ENCODE measurements at places on chromosomes 16 and 17. TPM values are rescaled to one million over a fixed set of nuclear protein-coding genes. Genes with fewer than 3 reads are reported as not detected.
A peak's percentile ranks its signal among the peaks of the same experiment; 100 is the strongest.

DNA sequence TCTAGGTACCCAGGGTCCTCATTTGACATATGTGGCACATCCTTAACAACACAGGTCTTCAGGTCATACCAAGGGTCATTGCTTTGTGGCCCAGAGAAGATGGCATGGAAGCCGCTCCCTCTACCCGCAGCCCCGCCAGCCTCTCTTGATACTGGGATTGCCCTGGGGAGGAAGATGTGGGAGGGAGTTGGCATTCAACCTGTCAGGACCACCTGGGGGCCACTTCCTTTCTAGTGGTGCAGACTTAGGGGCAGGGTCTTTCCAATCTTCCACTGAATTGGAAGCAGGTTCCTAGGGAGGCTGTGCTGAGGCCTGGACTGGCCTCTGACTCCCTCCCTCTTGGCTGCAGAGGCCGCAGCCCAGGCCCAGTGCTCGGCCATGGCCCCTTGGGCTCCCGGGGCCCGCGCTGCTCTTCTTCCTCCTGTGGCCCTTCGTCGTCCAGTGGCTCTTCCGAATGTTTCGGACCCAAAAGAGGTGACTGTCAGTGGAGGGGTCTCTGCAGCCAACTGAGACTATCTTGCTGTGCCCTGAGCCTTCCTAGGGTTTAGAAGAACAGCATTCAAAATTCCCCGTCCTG is 5.1 kb upstream of the HEXIM1 start:
- no peak for DNase-seq
- H3K4me1 ChIP-seq: peaks cover 36% of the 10 kb centered on the region
- no peaks in the 10 kb centered on the region for H3K27me3 ChIP-seq
- H3K27ac ChIP-seq: peak overlapping the region; percentile 86

DNA sequence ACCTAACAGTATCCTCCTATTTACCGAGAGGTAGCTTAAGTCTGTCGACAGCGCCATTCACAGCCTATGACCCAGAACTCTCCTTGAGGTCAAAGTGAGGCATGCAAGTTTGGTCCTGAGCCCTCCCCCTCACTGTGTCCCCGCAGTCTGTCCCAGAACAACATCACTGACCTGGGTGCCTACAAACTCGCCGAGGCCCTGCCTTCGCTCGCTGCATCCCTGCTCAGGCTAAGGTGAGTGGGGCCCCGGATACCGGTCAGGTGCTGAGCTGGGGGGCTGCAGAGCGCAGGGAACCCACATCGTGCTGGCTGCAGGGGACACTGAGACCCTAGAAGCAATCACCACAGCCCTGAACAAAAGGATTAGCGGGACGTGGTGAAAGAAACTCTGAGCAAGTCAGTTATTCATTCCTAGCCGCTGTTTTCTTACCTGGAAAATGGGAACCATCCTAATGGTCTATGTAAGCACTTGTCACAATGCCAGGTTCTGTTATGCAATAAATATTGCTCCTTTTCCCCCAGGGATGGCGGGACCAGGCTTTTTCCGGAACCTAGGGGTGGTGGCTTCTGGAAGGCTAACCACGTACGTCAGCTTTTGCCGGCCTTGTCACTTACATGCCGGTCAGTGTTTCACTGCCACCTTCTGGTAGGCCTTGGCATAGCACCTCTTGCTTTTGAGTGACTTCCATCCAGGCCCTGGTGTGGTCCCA is 23.8 kb downstream of the DEXI start:
- H3K4me1 ChIP-seq: peaks cover 72% of the 10 kb centered on the region
- DNase-seq: peak; percentile 80
- H3K27ac ChIP-seq: peak overlapping the region; percentile 88
- peak overlapping the region; percentile 46 for H3K4me3 ChIP-seq
- no peaks in the 10 kb centered on the region for H3K27me3 ChIP-seq

DNA sequence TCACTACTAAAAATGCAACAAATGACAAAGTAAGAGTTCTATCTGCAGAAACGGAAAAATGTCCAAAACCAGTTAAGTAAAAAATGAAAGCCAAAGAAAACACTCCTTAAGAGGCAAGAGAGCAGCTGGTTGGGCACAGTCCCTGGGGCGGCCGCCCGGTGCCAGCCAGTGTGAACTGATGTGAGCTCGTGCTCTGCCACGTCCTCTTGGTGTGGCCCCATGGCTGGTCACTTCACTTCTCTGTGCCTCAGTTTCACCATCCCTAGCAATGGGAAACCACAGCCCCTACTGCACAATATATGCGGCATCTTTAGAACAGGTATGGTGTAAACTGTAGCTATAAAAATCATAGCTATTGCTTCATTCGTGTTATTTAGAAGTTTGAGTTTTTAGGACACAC is 21.2 kb downstream of the USP36 start:
- peaks cover 13% of the 10 kb centered on the region for H3K4me1 ChIP-seq
- peak overlapping the region; percentile 41 for H3K27ac ChIP-seq
- no peak overlapping the region for H3K4me3 ChIP-seq
- no peak for DNase-seq
- H3K27me3 ChIP-seq: no peaks in the 10 kb centered on the region
- peaks cover 91% of the 10 kb centered on the region for H3K36me3 ChIP-seq

DNA sequence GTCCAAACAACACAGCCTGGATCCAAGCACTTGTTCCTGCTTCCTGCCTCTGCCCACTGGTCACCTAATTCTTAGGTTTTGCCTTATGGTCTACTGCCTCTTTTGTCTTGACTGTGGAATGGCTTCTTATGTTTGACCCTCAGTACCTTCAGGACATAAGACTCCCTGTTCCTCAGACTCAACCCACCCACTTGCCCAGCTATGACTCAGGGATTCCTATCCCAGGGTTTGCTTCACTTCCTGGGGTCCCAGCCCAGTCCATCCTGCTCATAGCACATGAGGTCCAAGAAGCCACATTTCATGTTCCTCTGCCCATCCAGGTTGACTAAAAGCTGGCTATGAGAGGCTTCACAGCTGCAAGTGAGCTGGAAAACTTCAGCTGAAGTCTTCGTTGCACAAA is 320.9 kb upstream of the CDH5 start:
- no peak overlapping the region for H3K27ac ChIP-seq
- H3K4me1 ChIP-seq: no peaks in the 10 kb centered on the region

GRCh38 chr17:37160944-37161343 is 212.2 kb downstream of the AATF start:
- no peak for DNase-seq
- H3K27ac ChIP-seq: no peak overlapping the region
- H3K27me3 ChIP-seq: no peaks in the 10 kb centered on the region
- H3K36me3 ChIP-seq: peaks cover 35% of the 10 kb centered on the region

GRCh38 chr17:72125742-72126141 is 4.9 kb downstream of the SOX9 start:
- peaks cover 42% of the 10 kb centered on the region for H3K27me3 ChIP-seq
- no peaks in the 10 kb centered on the region for H3K36me3 ChIP-seq
- no peak overlapping the region for H3K27ac ChIP-seq
- no peak overlapping the region for H3K4me3 ChIP-seq
- no peak for DNase-seq

Gene KRTAP4-4
- not detected for total RNA-seq

Gene ARHGDIG
- not detected for total RNA-seq

Gene ZNF48
- 13.0 TPM for total RNA-seq

GRCh38 chr17:15293558-15293957 is 28.4 kb upstream of the PMP22 start:
- H3K27me3 ChIP-seq: no peaks in the 10 kb centered on the region
- H3K27ac ChIP-seq: no peak overlapping the region
- H3K4me3 ChIP-seq: no peak overlapping the region
- no peak for DNase-seq

DNA sequence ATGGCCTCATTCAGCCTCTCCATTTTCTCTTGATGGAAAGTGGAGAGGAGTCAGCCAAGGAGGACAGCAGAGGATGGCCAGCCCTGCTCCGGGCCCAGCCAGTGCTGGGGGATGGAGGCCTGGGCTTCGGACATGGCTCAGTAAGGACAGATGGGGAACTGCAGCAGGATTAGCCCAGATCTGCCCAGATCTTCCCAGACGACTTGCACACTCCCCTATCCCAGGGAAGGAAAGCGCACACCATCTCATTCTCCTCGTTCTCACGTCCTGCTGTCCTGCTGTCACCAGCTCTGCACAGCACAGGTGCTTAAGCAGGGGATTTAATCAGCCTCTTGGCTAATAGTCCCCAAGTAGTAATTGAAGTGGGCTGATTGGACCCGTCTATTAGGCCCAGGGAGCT is 100.2 kb upstream of the SDK2 start:
- H3K4me3 ChIP-seq: no peak overlapping the region
- no peak overlapping the region for H3K27ac ChIP-seq
- no peak for DNase-seq
- H3K27me3 ChIP-seq: peaks cover 37% of the 10 kb centered on the region
- peaks cover 1% of the 10 kb centered on the region for H3K4me1 ChIP-seq

DNA sequence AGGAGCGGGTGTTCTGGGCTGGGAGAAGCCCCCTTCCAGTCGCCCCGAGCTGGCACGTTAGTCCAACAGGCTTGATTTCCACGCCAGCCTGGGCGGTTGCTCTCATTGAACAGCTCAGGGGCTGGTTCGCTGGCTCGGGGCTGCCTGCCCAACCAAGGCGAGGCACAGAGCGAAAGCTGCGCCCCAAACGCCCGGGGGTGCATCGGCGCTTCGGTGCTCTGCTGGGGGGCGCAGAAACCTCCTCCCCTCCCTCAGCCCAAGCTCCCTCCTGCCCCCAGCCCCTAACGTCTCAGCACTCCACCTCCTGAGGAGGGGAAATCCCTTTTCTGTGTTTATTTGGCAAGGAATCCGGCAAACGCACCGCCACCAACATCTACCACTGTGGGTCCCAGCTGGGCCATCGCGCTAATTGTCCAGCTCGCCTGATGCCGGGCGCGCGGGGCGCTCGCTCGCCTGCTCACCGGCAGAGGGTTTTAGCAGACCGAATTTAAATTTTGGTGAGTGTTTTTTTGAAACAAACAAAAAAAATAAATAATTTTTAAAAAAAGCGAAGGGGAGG is 29.5 kb upstream of the RBFOX1 start:
- no peak for DNase-seq
- no peaks in the 10 kb centered on the region for H3K36me3 ChIP-seq
- no peaks in the 10 kb centered on the region for H3K4me1 ChIP-seq
- no peak overlapping the region for H3K27ac ChIP-seq

DNA sequence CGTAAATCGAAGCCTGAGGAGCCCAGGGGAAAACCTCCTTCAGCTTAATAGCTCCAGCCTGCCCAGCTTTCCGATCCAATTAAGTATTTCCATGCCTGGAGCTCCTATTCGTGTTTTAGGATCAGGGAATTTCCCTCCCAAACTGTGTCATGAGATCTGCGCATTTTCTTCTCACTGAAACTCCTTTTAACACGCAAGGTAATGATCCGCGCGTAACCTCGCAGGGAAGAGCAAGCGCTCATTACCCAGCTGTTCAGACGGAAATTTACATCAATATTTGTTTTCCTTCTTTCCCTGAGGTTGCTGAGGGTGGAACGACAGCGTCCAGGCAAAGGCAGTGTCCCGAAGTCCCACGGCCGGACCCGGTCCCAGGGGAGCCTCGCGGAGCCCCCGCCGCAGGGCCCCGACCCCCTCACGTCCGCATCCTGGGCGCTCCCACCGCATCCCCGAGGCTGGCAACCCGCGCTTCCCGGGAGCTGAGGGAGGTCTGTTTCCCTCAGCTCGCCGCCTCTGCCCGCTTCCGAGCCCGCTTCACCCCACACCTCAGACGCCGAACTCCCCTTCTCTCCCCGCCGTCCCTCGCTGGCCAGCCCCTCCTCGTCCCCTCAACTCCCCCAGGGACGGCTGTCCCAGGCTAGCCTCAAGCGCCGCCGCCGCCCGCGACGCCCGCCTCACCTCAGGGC is 415 bp downstream of the ABCA5 start:
- H3K4me3 ChIP-seq: peak overlapping the region; percentile 98
- H3K36me3 ChIP-seq: peaks cover 5% of the 10 kb centered on the region
- DNase-seq: no peak
- peaks cover 4% of the 10 kb centered on the region for H3K27me3 ChIP-seq
- peak overlapping the region; percentile 96 for H3K27ac ChIP-seq

DNA sequence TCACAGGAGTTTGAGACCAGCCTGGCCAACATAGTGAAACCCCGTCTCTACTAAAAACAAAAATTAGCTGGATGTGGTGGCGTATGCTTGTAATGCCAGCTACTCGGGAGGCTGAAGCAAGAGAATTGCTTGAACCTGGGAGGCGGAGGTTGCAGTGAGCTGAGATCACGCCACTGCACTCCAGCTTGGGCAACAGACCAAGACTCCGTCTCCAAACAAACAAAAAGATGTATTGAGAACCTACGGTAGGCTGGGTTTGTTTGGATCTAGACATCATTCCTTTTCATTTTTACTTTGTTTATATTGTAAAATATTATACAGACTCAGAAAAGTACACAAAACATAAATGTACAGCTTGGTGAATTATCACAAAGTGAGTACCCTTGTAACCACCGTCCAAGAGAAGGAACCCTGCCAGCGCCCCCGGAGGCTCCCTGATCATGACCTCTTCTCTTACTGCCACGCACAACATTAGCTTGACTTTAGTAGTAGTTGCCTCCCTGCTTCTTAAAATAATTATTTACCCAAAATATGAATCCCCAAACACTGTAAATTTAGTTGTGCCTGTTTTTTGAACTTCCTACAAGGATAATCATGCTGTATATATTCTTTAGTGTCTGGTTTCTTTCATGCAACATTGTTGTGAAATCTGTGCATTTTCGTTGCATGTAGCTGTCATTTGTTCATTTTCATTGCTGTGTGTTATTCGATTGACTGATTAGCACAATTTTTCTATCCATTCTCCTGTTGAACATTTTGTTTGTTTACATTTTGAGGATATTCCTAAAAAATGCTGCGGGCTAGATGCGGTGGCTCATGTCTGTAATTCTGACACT is 56.5 kb downstream of the KSR1 start:
- no peaks in the 10 kb centered on the region for H3K27me3 ChIP-seq
- no peak for DNase-seq
- H3K4me1 ChIP-seq: peaks cover 7% of the 10 kb centered on the region

Gene TMC5
- not detected for total RNA-seq

DNA sequence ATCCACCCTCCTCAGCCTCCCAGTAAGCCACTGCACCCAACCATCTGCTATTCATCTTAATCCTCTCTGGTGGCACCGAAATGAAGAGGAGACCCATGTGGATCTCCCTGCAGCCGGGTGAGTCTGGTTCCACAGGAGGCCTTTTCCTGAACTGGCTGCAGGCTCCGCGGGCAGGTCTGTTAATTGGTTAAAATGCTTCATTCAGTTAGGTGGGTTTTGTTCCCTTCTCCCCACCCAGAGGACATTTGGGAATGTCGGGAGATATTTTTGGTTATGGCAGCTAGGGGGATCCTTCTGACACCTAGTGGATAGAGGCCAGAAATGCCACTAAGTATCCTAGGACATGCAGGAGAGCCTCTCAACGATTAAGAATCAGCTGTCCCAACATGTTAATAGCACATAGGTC is 16.7 kb downstream of the C16orf54 start:
- H3K27me3 ChIP-seq: no peaks in the 10 kb centered on the region
- H3K4me3 ChIP-seq: no peak overlapping the region
- H3K27ac ChIP-seq: no peak overlapping the region
- no peaks in the 10 kb centered on the region for H3K36me3 ChIP-seq
- DNase-seq: no peak

Gene FOXO3B
- total RNA-seq: 7.6 TPM
